LoVo (cell line): ENCODE measurements at places on chromosomes 5 and 9.

GRCh38 chr9:133421615-133422542 is at the start of gene ADAMTS13:
ADAMTS13 (plus strand) TSS chr9:133422367; CDS start chr9:133422444, 77 bp downstream.
- DNase-seq = no peak

DNA sequence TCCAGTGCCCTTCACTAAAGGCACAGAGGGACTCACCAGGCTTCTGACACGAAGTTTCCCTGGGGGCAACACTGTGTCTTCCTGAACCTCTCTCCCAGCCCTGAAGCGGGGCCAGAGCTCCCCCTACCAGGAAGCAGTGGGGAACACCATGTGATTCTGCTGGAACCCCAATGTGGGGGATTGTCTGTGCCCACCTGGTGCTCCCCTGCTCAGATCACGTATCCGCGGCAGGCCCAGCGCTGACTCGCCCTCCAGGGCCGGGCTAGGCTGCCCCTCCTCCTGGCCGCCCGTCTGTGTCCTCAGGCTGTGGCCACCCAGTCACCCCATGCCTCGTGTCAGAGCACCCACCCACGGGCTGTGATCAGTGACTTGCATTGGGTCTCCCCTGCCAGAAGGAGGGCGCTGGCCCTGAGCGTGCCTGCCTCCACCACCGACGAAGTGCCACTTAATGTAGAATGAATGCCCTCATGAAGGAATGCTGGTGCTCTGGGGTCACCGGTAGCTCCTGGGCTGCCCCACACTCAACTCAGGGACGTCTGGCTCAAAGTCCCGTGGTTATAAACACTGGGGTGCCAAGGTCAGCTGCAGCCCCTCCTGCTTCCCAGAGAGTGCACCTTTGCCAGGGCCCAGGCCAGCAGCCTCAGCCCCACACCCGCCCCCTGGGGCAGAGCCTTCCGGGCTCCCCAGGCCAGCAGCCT is 22.1 kb downstream of the SARDH start:
- DNase-seq = no peak

- no peak for DNase-seq
Observed at GRCh38 chr9:77829420-77829819, 181.3 kb upstream of the GNA14 start.

DNA sequence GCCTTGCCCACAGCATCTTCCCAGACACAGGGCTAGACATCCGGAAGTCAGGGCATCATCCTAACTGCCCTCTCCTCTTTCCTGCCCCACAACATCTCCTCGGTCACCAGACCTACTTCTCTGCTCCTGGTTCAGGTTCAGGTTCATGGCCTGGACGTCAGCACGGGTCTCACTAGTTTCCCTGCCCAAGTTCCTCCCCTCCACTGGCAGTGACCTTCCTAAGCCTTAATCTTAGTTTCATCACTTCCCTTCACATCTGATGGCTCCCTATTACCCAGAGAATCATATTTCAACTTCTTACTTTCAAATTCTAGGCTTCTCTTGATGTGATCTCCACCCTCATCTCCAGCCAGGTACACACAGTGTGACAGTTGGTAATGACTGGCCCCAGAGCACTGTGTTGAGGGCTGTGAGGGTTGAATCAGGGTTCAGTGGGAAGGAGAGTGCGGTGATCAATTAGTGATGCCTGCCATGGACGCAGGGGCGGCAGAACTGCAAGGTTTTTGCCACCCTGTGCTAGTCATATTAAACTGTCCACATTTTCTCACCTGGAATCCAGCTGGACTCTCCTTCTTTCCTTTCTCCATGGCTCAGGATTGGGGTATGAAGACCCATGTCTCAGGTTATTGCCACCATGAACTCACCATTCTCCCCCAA is 34.3 kb upstream of the CRB2 start:
- no peak for DNase-seq

DNA sequence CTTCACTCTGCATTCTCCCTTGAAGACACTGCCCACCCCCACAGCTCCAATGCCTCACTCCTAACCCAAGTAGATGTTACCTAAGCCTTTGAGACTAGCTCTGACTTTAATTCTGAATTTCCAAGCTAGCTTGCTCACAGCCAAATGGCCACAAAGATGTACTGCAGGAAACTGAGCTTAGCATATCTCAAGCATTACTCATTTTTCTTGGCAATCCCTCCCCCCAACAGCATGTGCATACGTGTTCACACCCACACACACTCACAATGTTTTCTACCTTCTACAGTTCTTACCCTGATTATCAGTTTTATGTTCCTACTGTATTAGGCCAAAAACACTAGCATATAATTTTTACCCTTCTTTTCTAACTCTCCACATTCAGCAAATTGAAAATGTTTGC is 13.7 kb upstream of the GRIA1 start:
- DNase-seq = peak; percentile 7

DNA sequence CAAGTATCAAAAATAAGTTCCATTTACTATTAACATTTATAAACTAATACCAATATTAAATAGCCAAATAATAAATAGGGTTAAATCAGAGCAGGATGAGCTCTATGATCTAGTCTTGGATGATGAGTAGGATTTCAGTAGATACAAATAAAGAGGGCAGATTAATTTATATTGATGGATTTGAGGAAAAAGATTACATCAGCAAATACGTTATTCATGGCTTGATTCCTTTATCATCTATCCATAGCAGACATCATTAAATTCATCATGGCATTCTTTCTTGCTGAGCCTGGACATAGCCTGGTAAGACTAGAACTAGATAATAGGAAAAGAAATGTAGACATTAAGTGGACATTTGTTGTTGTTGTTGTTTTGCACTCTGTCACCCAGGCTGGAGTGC is 13.4 kb upstream of the MSMP start:
- DNase-seq = no peak

- no peak for DNase-seq
Observed at GRCh38 chr9:4371108-4371507, 71.2 kb upstream of the GLIS3 start.

DNA sequence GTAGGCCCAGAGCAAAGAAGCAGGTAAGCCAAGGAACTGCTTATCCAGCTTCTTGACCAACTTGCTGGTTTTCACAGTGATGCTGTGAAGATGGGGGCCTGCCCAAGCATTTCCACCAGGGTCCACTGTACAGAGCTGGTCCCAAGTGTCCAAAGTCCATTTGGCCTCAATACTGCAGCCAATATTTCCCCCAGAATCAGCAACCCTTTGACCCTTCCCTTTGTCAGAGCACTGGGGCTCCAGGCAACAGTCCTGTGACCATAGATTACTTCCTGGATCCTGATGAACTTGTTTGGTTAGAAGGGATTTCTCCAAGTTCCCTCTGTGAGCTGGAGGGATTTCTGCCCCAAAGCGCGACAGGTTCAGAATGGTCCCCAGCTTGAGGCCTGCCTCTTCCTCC is 26.3 kb downstream of the FAXDC2 start:
- DNase-seq = no peak

DNA sequence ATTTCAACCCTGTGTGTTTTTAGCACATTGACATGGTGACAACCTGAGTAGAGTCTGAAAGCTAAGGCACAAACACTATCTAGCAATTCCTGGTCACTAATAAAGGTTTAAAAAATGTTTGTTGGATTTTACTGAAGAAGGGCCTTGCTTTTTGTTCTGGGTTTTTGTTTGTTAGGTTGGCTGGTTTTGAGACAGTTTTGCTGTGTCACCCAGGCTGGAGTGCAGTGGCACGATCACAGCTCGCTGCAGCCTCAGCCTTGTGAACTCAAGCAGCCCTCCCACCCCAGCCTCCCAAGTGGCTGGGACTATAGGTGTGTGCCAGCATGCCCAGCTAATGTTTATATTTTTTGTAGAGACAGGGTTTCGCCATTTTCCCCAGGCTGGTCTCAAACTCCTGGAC is 39.0 kb downstream of the PRKACG start:
- DNase-seq = no peak

GRCh38 chr9:19246891-19247290 is 16.4 kb downstream of the DENND4C start:
- no peak for DNase-seq

DNA sequence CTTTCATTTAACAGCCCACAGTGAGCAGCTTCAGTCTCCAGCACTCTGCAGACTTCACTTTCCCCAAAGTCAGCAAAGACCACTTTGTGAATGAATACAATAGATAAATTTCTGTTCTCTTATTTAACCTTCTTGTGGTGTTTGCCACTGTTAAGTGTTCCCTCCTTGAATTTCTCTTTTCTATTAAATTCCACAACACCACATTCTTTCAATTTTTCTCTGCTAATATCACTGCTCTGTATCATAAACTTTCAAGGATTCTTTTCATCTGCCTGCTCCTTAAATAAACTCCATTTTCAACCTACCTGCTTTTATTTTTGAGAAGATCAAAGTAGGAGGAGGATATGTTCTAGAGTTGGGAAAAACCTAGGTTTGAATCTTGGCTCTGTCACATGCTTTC is 739.5 kb upstream of the GRAMD2B start:
- DNase-seq = no peak

GRCh38 chr5:164224236-164224635 is 718.8 kb downstream of the MAT2B start:
- no peak for DNase-seq
